ENCODE measurements at places on chromosomes 7 and 10.

DNA sequence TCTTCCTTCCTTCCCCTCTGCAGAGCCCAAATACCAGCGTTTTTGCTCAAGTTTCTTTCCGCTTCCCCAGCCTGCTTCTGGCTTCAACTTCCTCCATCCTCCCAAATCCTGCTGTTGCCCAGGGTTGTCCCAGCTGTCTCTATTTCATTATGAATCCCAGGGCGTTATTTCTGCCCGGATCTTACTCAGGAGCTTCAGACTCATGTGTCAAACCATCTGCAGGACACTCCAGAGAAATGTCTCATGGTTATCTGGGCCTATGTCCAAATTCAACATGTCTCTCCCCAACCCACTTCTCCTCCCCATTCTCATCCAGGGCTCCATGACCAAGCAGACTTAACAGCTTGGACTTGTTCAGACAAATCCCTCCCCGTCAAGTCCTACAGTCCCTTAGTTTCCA lies 15.6 kb downstream of the ARHGAP22 start:
- no peak for DNase-seq

DNA sequence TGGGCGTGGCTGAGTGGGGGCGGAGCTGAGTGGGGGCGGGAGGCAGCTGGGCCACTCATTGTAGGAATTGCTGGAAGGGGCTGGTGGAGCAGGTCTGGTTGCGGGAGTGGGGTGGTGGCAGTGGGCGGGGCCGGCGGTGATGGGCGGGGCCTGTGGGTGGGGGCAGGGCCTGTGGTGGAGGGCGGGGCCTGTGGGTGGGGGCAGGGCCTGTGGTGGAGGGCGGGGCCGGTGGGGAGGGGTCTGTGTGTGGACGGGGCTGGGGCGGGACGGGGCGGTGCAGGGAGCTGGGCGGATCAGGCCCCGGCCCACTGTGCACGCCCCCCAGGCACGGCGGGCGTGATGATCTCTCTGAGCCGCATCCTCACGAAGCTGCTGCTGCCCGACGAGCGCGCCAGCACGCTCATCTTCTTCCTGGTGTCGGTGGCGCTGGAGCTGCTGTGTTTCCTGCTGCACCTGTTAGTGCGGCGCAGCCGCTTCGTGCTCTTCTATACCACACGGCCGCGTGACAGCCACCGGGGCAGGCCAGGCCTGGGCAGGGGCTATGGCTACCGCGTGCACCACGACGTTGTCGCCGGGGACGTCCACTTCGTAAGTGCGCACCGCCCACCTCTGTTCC lies 14.0 kb downstream of the SLC29A4 start:
- DNase-seq: peak; percentile 57

DNA sequence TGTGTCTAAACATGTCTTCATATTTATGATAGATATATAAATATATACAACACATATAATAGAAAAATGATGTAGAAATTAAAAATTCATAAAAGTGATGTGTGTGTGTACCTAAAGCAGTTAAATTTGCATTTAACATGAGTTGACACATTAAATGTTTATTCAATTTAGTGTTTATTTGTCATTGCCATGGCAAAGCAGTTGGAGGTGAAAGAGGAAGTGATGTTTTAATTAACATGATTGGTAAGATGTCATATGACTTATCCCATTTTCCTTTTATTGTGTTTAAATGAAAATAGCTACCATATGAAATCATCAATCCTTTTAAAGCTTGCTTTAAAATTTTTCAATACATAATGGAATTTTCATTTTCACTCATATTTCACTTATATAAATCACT lies 452.6 kb downstream of the SUGCT start:
- no peak for DNase-seq

DNA sequence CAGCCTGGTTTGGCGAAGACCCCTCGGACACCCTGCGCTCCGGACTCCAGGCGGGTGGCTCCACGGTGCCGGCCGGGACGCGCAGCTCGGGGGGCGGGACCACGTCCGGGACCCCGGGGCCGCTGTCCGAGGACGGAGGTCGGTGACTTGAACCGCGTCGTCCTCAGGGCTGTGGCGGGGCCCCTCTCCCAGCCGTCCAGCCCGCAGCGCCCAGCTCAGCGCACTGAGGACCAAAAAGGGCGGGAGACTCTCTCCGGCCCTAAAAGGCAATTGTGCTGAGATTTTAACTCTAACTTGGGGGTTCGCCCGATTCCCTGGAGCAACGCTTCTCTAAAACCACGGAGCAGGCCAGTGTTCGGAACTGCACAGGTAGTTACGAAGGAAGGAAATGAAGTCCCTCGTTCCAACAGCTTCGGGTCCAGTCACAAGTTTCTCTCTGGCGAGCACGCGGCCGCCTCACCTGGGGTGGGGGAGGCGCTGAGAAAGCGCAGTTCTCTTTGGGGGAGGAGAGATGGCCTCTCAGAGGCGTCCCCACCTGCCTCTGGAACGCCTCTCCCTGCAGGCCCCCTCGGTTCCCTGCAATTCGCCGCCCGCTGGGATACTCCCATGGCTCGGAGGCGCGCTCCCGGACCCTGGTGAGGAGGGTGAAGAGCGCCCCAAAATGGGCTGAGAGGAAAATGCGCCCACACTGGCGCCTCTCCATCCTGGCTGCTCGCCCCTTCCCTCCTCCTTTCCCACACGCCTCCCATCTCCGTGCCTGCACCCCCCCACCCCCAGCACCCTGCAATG lies 352.7 kb downstream of the DNAJB6 start:
- no peak for DNase-seq

DNA sequence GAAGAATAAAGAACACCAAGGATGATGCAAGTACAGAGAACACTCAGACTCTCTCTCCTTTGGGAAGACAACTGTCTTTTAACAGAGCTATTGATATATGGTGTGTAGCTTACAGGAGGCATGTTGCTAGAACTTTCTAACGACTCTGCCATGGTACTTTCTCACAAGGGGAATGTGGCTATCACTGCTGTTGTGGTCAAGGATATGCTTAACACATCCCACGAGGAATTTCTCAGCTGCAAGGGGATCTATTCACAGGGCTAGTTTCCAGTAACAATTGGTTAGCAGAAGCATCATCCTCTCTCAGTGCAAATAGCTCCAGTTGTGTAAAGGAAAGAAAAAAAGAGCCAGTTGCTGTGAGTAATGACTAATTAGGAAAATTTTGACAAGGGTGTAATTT lies 826.0 kb downstream of the SORCS1 start:
- DNase-seq: no peak

DNA sequence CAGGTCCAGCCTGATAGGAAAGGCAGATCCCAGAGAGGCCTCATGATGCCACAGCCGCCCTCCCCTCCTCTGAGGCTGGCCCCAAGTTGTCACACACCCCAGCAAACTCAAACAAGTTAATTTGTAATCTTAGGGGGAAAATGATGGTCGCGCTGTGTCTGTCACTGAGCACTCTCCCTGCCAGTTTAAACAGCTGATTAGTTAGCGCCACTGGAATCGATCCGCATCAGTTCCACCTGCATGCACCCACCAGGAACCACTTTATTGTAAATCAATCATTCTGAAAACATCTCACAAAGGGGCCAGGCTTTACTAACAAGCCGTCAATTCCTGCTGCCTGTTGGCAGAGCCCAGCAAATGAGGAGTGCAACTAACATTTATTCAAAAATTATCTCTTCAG lies 870.9 kb downstream of the KCNMA1 start:
- no peak for DNase-seq

DNA sequence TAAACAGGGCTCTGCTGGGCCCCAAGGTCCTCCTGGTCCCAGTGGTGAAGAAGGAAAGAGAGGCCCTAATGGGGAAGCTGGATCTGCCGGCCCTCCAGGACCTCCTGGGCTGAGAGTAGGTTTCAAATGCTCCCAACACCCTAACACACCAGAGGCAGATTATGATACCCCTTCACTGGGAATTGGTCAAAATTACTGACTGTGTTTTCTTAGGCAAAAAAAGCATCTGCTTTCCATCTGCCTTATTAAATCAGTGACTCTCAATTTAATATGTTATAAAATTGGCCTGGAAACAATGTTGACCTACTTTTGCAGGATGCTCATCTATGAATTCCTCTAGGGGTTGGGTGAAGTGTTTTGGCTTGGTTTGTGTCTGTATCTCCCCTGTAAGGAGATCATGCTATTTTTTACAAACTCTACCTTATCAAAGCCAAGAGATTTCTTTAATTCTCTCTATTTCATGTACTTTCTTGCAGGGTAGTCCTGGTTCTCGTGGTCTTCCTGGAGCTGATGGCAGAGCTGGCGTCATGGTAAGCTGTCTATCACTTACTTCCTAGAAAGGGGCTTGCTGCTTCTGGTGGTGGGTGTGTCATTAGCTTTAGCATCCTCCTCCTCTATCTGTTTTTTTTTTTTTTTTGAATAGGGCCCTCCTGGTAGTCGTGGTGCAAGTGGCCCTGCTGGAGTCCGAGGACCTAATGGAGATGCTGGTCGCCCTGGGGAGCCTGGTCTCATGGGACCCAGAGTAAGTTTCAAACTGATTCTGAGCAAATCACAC lies 15.9 kb downstream of the COL1A2 start:
- no peak for DNase-seq

GRCh38 chr7:87574630-87575029 lies 26.1 kb downstream of the ABCB1 start:
- no peak for DNase-seq

DNA sequence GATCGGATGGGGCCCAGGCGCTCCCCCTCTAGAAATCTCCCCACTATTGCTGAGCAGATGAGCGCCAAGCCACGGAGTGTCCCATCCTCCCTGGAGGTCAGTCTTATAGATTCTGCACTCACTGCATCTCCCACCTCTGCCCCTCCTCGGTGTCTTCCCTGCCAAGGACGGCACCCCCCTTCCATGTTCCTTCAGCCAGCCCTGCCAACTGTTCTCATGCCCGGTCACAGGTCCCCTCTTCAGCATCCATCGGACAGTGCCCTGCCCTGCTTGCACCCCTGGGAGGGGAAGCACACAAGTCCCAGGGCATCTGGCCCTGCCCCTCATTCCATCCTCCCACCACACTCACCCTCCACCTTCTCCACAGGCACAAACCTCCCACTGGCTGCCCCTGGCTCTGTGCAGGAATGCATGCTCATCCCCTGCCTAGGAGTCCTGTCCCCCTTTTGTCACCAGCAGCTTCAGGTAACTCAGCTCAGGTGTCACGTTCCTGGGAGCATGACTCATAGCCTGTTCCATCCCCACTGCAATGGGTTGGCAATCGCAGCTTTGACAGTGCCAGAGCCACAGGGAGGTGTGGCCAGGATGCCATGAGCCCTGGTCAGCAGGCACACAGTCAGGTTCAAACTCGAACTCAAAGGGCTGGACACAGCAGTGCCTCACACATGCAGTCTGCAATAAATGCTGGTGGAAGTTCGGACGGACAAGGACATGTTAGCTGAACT lies 234.7 kb upstream of the TCERG1L start:
- DNase-seq: no peak

GRCh38 chr10:34299105-34299611 lies 515.9 kb downstream of the PARD3 start:
- DNase-seq: no peak

- no peak for DNase-seq
These were observed 160.7 kb upstream of the PCBD1 start for GRCh38 chr10:71048971-71049615.

DNA sequence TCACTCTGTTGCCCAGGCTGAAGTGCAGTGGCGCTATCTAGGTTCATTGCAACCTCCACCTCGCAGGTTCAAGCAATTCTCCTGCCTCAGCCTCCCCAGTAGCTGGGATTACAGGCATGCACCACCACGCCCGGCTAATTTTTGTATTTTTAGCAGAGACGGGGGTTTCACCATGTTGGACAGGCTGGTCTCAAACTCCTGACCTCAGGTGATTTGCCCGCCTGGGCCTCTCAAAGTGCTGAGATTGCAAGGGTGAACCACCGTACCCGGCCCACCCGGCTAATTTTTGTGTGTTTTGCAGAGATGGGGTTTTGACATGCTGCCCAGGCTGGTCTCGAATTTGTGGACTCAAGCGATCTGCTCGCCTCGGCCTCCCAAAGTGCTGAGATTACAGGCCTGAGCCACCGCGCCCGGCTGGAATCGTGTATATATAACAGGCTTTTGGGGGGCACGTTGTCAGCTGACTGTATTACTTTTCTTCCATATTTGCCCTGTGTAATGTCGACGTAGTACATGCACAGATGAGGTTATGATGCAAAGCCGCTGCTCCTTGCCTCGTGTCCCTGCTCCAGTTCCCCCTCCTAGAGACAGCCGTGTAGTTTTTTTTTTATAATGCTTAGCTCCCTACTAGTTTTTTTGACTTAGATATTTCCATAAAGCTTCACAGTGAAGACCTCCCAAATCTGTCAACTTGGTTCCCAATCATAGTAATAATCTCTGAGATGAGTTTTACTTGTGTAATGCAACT lies 883 bp upstream of the TRA2A start:
- no peak for DNase-seq

- no peak for DNase-seq
These were observed 37.3 kb downstream of the KIF20B start for GRCh38 chr10:89738551-89739209.

GRCh38 chr10:14487488-14487883 lies 156.8 kb upstream of the FRMD4A start:
- DNase-seq: no peak

DNA sequence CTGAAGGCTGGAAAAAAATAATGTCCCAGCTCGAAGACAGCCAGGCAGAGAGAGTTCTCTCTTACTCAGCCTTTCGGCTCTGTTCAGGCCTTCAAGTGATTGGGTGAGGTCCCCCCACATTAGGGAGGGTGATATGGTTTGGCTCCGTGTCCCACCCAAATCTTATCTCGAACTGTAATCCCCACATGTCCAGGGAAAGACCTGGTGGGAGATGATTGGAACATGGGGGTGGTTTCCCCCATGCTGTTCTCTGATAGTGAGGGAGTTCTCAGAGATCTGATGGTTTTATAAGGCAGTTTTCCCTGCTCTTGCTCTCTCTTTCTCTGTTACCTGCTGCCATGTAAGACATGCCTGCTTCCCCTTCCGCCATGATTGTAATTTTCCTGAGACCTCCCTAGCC lies 36.6 kb upstream of the LEP start:
- no peak for DNase-seq

DNA sequence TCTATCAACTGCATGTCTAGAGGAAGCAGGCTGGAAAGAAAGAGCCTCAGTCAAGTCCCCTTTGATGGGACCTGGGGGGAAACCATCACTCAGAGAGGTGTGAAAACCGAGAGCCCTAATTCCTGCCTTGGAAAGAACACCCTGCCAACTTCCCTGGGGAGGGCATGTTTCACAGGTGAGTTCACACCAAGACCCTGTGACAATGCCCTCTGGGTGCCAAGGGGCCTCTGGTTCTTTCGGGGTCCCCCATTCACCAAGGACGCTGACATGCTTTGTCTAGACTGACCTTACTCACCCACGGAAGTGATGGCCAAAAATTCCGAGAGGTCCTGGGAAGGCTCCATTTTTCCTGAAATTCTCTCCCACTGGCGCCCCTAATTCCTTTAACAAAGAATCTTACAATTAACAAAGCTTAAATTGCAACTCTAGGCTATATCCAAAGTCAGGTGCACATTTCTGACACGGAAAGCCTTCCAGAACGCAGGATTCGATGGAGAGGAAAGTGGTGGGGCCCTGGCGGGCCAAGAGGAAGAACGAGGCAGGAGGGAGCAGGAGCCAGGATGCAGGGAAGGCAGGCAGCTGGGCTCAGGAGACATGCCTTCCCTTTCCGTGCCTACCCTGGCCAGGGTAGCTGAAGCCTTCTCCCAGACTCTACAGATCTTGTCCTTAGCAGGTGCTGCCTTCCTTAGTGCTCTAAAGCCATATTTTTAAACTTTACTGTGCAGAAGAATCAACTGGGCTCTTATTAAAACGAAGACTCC lies 23.7 kb downstream of the VSTM4 start:
- no peak for DNase-seq

GRCh38 chr10:121418126-121418777 lies 180.0 kb downstream of the FGFR2 start:
- DNase-seq: no peak

GRCh38 chr10:102188298-102188940 lies 36.2 kb downstream of the NOLC1 start:
- no peak for DNase-seq

All from neural crest cell (in vitro differentiated cells).